ENCODE measurements at places on chromosomes 3 and 15. TPM values are rescaled to one million over a fixed set of nuclear protein-coding genes. Genes with fewer than 3 reads are reported as not detected.
A peak's percentile ranks its signal among the peaks of the same experiment; 100 is the strongest.

The HHLA2 gene
- not detected for total RNA-seq

The TATDN2 gene
- 11.3 TPM for total RNA-seq

The PLA2G4E gene
- not detected for total RNA-seq

The ILDR1 gene
- total RNA-seq, result 1.2 TPM

The CKMT1A gene
- 0.79 TPM for total RNA-seq

The ARNT2 gene
- 9.7 TPM for total RNA-seq

The LYZL4 gene
- not detected for total RNA-seq

The CMTM8 gene
- 1.6 TPM for total RNA-seq

The HYAL2 gene
- total RNA-seq, result 44.0 TPM

DNA sequence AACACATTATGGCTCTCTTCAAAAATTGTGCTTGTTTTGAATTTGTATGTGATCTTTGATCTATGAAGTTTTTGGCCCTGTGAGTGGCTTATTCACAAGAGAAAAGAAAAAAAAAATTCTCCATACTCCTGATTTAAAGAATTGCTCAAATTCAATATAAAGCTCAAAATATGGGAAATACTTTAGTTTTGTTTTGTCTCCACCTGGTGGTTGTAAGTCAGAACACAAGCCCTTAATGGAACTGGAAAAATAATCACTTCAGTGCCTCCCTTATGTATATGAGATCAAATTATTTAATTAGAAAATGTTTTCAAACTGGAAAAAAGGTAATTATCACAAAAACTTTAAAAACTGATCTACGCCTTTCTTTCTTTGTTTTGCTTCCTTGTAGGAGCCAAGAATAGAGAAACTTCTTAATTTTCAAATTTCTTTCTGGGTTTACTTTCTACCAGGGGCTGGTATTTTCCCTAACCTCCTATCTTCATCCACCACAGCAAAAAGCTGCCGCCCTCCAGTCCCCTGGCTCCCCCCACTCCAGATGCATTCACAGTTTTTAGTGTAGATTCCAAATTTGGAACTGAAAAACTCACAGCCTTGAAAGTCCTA is 50.6 kb downstream of the SERP1 start:
- DNase-seq, result peak; percentile 50

DNA sequence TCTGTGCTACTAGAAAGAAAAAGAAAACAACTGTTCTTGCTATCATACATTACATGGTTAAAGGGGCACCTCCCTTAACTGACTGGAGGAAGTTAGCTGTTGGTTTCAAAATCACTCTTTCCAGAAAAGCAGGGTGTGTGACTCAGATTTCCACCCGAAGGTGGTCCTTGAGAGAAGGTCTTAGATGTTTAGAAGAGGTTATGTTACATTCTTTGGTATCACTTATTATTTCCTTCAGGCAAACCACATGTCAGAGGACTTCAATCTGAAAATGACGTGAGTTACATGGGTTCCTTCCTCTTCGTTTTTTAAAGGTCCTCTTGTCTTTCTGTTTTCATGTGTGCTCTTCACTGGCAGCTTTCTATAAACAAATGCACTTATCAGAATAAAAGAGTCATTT is 307.9 kb upstream of the CBLB start:
- no peak for DNase-seq

GRCh38 chr15:70761931-70762468 is 1.4 kb downstream of the UACA start:
- no peak for DNase-seq

- no peak for DNase-seq
Measured at GRCh38 chr3:126529585-126530170, 5.7 kb downstream of the CHST13 start.

- no peak for DNase-seq
Measured at GRCh38 chr3:4738737-4739274, 240.4 kb upstream of the BHLHE40 start.

- DNase-seq, result no peak
Measured at GRCh38 chr15:98956796-98957553, 50.6 kb downstream of the PGPEP1L start.

GRCh38 chr3:87227835-87228144 is 681 bp downstream of the CHMP2B start:
- DNase-seq, result no peak

GRCh38 chr3:36493051-36493450 is 112.7 kb downstream of the STAC start:
- no peak for DNase-seq

GRCh38 chr3:47663630-47664240 is 85.1 kb upstream of the CSPG5 start:
- no peak for DNase-seq

GRCh38 chr3:53168175-53168923 is 7.3 kb downstream of the PRKCD start:
- no peak for DNase-seq

- DNase-seq, result no peak
Measured at GRCh38 chr15:47541562-47541961, 175.7 kb upstream of the SEMA6D start.

DNA sequence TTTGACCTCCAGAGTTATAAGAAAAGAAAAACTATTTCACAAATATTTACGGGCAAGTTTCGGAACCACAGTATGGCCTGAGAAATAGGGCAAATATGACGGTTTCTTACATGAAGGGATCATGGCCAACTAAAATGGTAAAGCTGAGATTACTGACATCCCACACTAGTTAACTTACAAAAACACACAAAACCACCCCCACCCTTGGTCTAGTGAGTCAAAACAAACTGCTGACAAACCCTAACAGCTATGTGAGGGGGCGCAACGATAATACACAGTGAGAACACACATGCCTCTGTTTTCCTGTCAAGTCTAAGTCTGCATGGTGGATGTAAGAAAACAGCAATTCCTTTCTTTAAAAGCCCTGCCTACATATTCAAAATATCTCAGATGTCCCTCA is 32.3 kb downstream of the CBLB start:
- no peak for DNase-seq

DNA sequence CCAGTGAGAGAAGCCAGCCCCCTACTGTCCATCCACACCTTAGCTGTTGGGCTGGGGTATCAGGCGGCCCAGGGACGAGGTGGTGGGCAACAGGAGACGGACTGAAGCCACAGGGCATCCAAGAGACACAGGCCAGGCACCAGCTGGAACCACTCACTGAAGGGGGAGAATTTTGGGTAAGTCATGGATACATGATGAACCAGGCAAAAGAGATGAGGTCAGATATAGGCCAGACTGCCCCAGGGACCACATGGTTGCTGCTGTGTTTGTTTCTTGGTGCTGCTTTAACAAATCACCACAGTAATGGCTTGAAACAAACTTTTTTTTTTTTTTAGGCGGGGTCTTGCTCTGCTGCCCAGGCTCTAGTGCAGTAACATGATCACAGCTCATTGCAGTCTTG is 66.4 kb downstream of the SEMA5B start:
- DNase-seq, result no peak

DNA sequence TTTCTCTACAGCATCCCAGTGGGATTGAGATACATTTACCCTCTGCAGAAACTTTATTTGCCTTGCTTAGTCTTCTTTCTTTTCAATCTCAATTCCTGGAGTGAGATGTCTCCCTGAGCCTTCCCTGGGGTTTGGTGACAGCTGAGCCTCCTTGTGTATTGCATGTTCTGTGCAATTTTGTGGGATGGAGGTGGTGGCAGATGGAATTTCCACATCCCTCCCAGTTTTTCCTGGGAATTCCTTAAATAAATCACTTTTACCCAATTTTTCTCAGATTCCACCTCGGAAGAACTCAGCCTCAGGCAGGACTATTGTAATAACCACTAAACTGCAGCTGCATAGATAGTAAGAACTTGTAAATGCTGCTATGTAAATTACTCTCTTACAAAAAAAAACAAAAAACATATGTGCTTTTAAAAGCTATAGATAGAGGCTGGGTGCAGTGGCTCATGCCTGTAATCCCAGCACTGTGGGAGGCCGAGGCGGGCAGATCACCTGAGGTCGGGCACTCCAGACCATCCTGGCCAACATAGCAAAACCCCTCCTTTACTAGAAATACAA is 88.5 kb upstream of the ABHD17C start:
- DNase-seq, result no peak

GRCh38 chr15:80932989-80933388 is 56.6 kb downstream of the MESD start:
- no peak for DNase-seq

DNA sequence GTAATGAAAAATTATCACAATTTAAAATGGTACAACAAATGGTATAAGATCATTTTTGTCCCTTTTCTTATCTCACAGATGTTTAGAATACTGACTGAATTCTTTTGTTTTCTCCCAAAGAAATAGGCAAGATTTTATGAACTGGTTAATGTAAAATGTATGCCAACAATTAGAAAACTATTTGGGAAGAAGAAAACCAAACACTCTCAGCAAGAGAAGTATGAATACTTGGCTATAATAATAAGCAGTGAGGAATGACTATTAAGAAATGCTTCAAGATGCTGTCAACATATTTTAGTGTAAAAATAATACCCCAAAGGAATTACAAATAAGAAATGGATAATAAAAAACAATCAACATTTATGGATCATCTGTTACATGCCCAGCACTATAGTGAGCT is 18.5 kb downstream of the SHQ1 start:
- no peak for DNase-seq

DNA sequence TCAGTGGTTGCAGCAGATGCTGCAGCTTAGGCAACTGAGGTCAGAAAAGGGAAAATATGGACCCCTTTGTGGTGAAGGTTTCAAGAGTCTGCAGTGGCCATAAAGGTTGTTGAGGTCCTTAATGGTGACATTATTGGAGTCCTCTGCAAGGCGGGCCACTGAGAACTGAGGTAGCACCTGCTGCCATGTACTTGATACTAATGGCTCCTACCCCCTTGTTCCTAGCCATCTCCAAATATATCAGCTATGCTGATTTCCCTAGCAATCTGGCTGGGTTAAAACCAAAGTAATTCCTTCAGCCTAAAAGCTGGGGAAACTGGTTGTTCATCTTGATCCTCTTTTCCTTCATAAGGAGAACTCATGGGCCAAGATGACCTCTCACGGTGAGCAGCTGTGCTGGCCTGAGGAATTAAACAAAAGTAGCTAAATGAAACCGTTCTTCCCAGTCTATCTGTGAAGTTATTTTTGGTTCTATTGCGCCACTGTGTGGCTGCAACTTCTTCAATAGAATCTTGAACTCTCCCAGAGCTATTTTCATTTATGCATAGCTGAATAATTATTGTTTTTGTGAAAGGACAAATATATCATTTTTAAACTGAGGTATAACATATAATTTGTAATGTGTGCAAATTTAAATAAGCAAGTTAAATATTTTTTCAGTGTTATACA is 76.1 kb upstream of the PLSCR4 start:
- no peak for DNase-seq

DNA sequence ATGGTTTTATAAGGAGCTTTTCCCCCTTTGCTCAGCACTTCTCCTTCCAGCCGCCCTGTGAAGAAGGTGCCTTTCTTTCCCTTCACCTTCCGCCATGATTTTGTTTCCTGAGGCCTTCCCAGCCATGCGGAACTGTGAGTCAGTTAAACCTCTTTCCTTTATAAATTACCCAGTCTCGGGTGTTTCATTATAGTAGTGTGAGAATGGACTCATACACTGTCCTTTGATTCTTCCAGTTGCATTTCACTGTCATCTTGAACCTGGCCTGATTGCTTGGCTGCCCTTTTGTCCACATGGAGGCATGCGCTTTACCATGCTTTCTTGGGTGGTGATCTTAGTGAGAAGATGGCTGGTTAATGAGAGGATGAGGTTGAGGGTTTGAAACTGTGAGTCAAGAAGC is 23.2 kb downstream of the USP13 start:
- no peak for DNase-seq

GRCh38 chr3:69892706-69893105 is 106.8 kb upstream of the SAMMSON start:
- no peak for DNase-seq

- no peak for DNase-seq
Measured at GRCh38 chr3:109071350-109072142, 46.4 kb downstream of the MORC1 start.
